Cardiac fibroblast (primary cell): ENCODE measurements at places on chromosomes 16 and 17.

GRCh38 chr16:64975821-64976220 is 146.0 kb downstream of the CDH11 start:
- DNase-seq, result peak; percentile 34

DNA sequence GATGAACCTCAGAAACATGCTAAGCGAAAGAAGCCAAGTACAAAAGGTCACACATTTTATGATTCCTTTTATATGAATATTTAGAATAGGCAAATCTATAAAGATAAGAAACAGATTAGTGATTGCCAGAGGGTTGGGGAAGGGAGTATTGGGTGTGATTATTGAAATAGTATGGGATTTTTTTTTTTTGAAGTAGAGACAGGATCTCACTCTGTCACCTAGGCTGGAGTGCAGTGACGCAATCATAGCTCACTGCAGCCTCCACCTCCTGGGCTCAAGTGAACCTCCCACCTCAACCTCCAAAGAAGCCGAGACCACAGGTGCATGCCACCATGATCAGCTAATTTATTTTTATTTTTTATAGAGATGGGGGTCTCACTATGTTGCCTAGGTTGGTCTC is 35.7 kb downstream of the MEOX1 start:
- DNase-seq, result no peak

DNA sequence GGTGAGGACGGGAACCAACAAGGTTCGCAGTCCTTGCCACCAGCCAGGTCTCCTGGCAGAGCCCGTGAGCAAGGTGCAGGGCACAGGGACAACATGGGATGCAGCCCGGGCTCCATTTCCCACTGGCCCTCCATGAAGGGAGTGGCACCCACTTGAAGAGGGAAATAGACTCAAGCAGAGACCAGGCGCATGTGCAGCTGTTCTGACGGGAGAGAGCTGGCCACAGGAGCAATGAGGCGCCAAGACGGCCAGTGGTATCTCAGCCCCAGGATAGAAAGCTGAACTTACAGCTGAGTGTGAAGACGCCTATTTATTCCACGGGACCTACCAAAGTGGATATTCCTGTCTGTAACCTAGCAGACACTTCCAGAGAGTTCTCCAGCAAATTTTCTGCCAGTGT is 8.2 kb upstream of the FOXJ1 start:
- no peak for DNase-seq

- DNase-seq, result peak; percentile 87
These were observed 299.7 kb downstream of the C16orf95 start for GRCh38 chr16:87017371-87018012.

- no peak for DNase-seq
These were observed 36.6 kb upstream of the ADORA2B start for GRCh38 chr17:15908378-15908777.

- no peak for DNase-seq
These were observed 2.2 kb downstream of the ALDOC start for GRCh38 chr17:28574526-28574925.

GRCh38 chr16:88886845-88887521 is 20.5 kb upstream of the PABPN1L start:
- DNase-seq, result peak; percentile 48

- no peak for DNase-seq
These were observed 1525.1 kb downstream of the CDH11 start for GRCh38 chr16:63596716-63597115.

- DNase-seq, result no peak
These were observed 175.6 kb downstream of the PCTP start for GRCh38 chr17:55926276-55926990.

- no peak for DNase-seq
These were observed 158.1 kb upstream of the CIBAR2 start for GRCh38 chr16:85270374-85270773.

DNA sequence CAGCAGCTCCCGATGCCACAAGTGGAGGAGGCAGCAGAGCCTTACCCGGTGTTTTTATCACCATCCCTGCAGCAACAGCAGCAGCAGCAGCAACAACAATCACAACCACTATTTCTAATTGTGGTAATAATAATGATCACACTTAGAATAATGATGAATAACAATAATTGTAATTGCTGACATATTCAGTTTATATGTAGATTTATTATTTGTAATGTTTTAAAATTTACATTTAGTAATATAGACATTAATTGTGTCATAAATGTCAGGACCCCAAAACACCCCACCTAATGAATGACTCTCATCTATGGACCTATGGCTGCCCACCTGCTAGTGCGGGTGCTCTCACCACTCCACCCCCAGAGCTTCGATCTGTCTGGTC is 170.0 kb downstream of the AHSP start:
- DNase-seq, result no peak

DNA sequence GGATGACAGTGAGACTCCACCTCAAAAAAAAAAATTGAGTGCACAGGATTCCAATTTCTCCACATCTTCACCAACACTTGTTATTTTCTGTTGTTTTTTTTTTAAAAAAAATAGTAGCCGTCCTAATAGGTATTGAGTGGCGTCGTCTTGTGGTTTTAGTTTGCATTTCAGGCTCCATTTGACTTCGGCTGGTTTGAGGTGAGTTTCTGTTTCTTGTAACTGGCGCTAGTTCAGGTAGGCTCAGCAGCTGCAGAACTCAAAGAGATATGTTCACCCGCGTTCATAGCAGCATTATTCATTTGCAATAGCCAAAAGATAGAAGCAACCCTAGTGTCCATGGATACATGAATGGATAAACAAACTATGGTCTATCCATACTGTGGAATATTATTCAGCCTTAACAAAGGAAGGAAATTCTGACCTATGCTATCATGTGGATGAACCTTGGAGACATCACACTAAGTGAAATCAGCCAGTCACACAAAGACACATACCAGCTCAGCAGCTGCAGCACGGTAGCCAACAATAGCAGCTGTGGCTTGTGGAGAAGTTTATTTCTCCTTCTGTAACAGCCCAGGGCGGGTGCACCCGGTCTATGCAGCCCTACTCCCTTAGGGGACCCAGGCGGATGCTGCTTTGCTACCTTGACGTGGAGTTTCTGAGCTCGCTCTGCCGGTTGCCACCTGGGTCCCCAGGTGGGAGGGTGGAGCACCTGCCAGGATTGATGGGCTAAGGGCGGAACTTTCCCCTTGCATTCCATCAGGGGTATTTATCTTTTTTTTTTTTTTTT is 44.9 kb downstream of the TMEM235 start:
- no peak for DNase-seq

GRCh38 chr16:75304521-75305363 is 53.3 kb upstream of the BCAR1 start:
- DNase-seq, result peak; percentile 93

DNA sequence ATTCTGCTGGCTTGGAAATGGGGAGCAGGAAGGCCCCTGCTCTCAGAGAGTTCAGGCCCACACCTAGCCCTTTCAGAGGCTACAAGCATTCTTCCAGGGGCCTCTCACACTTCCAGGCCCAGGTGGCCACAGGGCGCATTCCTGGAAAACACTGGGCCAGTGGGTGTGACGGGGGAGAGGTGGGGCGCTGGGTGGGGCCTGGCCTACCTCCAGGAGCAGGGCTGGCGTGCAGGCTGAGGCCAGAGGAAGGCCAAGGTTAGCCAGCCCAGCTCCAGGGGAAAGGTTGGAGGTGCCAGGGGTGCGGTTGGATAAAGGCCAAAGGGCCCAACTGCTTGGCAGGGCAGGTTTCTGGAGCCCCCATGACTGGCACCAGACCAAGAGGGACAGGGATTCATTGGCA is 198.2 kb downstream of the MAF start:
- no peak for DNase-seq

- DNase-seq, result peak; percentile 56
These were observed 29.0 kb downstream of the RBBP6 start for GRCh38 chr16:24568392-24568791.

DNA sequence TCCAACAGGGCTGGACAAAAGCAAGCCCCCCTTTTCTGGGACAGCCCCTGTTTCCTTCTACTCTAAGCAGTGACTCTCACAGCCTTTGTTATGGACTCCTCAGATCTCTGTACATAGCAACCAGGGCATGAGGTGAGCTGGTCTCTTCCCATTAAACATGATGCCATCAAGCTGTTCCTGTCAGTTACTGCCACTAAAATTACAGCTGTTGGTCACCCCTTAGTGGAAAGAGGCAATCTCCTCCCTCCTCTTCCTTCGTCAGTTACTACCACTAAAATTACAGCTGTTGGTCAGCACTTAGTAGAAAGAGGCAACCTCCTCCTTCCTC is 95.2 kb upstream of the SMIM36 start:
- peak; percentile 47 for DNase-seq

- DNase-seq, result peak; percentile 57
These were observed 219.1 kb upstream of the IRX3 start for GRCh38 chr16:54505549-54506213.

DNA sequence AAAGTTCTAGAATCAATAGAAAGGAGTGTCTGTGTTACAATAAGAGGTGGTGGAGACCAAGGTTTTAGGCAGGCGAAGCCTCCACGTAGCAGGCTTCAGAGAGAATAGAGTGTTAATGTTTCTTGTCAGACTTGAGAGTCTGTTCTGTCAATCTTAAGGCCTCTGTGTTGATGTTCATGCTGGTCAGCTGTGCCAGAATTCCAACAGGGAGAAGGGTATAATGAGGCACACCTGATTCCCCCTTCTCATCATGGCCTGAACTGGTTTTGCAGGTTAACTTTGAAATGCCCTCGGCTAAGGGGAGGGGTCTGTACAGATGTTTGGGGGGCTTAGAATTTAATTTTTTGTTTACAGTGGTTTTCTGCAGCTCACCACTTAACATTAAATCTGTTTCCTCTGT is 46.0 kb downstream of the RNF112 start:
- DNase-seq, result no peak

- DNase-seq, result no peak
These were observed 22.3 kb upstream of the SMG1 start for GRCh38 chr16:18948372-18949020.

- no peak for DNase-seq
These were observed 13.8 kb upstream of the BCAR1 start for GRCh38 chr16:75264999-75265910.

GRCh38 chr16:203246-203645 is 23.0 kb downstream of the HBQ1 start:
- DNase-seq, result no peak

DNA sequence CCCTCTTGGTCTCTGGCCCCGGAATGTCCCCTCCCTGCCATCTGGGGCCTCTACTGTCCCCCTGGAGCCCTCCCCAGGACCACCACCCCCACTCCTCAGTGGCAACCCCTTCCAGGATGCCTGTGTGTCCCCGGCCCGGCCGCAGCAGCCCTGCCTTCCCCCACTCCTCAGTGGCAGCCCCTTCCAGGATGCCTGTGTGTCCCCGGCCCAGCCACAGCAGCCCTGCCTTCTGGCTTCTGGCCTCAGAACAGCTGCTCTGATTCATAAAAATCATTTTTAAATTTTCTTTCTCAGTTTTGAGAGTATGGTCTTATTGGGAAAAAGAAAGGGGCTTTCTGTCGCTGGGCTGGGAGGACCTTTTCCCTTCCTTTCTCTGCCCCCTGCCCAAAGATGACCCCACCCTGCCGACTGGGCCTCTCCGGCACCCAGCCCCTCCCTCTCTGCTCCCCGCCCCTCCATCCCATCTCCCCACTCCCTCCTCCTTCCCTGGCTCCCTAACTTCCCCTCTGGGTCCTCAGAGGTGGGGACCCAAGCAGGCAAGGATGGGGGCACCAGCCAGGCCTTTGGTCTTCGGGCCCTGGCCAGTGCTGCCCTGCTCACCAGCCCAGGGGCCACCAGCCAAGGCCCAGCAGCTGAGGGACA is 40.5 kb downstream of the BAHCC1 start:
- DNase-seq, result no peak

DNA sequence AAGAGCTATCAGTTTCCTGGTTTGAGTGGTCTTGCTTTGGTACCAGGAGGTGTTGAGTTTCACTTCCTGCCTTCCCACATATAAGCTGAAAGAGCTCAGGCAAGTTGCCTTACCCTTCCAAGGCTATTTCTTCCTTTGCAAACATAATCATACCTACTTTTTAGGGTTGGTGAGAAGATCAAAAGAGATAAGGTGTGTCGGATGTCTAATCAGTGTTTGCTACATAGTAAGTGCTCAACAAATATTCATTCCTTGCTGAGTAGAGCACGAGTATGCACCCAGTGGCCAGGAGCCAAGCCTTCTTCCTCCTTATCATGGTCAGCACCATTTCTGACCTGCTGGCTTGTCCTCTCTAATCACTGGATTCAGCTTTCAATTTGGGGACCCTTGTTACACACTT is 12.7 kb upstream of the TMEM98 start:
- DNase-seq, result no peak

- no peak for DNase-seq
These were observed 42.1 kb downstream of the IKZF3 start for GRCh38 chr17:39822051-39822451.

DNA sequence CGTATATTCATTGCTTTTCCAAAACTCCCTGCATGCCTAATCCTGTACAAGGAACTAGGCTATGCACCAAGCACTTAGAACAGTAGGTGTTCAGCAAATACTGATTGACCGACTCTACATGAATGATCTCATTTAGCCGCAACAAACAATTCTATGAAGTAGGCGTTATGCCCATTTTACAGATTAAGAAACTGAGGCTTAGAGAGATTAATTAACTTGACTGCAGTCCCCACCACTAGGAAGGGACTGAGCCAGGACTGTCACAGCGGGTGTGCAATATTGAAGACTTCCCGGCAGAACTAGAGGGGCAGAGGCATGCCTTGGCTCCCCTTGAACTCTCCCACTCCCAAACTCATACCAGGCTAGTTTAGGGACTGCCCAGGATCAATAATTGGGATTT is 10.5 kb upstream of the N4BP1 start:
- no peak for DNase-seq

DNA sequence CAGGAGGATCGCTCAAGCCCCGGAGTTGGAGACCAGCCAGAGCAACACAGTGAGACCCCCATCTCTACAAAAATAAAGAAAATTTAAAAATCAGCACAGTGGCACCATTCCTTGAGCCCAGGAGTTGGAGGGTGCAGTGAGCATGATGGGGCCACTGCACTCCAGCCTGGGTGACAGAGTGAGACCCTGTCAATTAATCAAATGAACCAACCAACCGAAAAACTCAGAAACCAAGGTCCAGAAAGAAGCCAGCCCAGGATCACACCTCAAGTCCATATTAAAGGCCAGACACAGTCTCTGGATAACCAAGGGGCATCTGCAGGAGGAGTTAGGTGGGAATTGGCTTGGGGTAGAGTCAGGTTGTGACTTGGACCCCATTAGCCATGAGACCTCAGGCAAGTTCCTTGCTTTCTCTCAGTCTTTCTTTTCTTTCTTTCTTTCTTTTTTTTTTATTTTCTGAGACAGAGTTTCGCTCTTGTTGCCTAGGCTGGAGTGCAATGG is 2.4 kb downstream of the HSD17B1 start:
- no peak for DNase-seq

DNA sequence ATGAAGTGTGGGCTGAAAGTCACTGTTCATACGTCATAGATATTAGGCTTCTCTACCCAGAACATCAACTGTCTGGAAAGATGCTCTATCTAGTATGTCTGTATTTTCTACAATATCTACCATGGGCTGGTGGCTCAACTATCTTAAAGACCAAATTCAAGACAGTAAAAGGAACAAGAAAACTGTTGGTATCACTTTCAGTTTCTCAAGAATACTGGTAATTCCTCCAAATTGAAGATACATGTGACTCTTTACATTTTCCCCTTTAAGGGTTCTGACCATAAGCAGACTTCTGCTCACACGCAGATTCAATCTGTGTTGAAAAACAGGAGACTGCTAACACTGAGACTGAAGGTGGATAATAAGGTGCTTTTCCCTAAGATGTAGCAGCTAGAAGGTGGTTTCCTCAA is 24.2 kb downstream of the XPO6 start:
- DNase-seq, result no peak
